ENCODE measurements at places on chromosomes 2 and 18. TPM values are rescaled to one million over a fixed set of nuclear protein-coding genes. Genes with fewer than 3 reads are reported as not detected.
A peak's percentile ranks its signal among the peaks of the same experiment; 100 is the strongest.

The NOSTRIN gene
- 3.1 TPM for total RNA-seq

- DNase-seq, result no peak
These were observed 20.7 kb upstream of the B3GNT7 start for GRCh38 chr2:231374771-231375170.

The CCT7 gene
- total RNA-seq, result 637 TPM

DNA sequence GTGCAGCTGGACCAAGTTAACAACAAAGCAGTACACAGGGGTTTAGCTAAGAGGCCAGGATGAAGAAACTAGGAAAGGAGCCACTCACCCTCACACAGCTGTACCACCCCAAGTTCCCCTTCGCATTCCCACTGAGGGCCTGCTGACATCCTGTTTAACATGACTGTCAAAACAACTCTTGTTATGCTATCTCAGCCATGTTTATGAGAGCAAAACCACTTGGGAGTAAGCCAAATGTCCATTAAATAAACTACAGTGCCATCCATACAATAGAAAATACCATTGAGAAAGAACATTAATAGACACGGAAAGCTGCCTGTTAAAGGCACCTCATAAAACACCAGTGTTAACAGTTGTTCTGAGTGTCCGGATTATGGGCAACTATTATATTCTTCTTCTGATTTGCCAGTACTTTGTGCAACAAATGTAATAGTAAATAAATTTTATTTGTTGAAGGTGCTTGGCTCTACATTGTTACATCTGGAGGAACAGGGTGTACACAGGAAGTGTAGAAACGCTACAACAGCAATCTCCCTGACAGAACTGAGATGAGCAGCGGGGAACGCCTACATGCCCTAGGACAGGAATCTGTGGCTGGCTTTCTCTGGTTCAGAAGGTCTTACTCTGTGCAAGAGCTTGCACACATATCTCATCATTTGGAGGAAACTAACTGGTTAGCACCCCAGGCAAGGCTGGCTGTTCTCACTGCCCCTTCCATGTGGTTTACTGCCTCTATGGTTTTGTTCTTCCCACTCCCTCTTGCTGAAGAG lies 85.6 kb downstream of the EHD3 start:
- no peak for DNase-seq

DNA sequence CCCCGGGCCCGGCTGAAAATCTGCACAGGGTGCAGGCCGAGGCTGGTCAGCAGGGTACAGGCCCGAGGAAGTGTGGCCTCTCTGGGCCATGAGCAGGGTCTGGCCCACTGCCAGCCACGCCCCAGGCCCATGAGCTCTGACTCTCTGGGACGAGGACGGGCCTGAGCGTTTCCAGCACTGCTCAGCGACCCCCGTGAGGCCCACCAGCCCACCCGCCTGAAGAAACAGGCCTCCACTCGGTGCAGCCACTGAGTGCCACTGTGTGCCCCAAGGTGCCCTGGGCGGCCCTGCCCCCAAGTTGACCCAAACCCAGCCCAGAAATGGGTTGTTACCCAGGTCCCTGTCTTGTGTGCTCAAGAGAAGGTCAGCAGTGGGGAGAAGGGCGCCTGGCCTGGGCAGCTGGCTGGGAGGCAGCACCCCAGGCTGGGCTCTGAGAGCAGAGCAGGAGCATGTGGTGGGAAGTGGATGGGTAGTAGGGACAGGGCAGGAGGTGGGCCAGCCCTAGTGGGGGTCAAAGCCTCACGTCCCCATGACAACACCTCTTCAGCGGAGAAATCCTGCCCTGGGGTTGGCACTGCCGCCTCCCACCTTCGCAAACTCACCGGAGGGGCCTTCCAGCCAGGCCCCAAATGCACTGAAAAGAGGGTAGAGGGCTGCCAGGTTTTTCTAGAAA lies 2.1 kb upstream of the SNED1 start:
- DNase-seq, result no peak

The PARD6G gene
- 12.8 TPM for total RNA-seq

DNA sequence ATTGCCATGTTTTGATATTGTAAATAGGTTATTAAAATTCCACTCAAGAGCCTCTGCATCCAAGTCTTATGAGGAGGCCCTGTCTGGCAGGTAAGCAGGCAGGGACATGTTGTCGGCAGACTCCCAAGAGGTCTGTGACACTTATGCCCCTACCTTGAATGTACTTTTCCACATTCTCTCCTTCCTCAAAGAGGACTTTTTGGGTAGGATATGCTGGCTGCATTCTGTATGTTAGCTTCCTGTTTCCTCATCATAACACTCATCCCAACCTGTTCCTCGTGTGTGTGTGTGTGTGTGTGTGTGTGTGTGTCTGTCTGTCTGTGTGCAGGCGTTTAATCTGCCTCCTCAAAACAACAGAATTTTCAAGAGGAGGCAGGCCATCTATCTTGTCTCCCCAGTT lies 75.3 kb downstream of the USP40 start:
- DNase-seq, result no peak

DNA sequence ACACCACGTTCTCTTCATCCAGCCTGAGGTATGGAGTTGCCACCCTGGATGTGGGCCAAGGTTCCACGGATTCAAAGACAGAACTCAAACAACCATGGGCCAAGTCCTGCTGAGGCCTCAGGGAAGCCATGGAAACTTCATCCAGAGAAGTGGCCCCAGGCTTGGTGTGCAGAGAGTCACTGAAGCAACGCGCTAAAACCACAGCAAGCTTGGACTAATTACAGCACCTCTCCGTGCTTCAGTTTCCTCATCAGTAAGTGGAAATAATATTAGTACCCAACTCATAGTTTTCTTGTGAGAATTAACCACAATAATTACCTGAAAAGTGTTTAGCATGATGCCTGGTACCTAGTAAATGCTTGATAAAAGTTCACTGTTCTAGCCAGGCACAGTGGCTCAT lies 19.2 kb upstream of the AP1S3 start:
- DNase-seq, result no peak

The MTA3 gene
- 46.3 TPM for total RNA-seq

The SMC6 gene
- total RNA-seq, result 26.4 TPM

DNA sequence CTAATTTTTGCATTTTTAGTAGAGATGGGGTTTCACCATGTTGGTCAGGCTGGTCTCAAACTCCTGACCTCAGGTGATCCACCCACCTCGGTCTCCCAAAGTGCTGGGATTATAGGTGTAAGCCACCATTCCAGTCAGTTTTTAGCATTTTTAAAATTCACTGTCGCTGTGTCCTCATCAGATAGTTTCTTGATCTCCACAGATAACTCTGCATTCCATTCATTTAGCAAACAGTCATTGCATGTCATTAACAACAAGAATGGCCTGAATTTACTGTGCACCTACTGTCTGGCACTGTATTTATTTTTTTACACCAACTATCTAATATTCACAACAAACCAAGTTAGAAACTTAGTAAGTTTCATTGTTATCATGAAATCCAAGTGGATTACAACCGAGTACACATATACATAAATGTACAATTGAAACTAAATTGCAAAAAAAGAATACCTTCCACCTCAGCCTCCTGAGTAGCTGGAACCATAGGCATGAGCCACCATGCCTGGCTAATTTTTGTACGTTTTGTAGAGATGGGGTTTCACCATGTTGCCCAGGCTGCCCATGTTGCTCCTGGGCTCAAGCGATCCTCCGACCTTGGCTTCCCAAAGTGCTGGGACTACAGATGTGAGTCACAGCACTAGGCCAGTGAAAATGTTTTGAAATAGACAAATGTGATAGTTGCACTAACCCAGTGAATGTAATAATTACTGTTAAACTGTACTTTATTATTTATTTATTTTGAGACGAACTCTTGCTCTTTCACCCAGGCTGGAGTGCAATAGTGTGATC lies 4.3 kb downstream of the MCEE start:
- DNase-seq, result no peak

DNA sequence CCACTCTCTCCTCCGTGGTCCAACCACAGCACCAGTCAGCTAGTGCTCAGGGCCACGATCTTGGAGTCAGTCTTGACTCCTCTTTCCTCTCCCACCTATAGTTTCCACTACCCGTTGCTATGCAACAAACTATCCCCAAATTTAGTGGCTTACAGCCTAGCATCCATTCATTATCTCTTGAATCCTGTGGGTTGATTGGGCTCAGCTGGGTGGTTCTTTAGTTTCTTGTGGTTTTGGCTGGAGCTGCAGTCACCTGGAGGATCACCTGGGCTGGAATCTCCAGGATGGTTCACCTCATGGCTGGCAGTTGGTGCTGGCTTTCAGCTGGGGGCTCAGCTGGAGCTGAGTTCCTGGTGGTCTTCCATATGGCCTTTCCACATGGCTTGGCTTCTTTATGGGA lies 149.9 kb downstream of the ASB1 start:
- DNase-seq, result no peak

DNA sequence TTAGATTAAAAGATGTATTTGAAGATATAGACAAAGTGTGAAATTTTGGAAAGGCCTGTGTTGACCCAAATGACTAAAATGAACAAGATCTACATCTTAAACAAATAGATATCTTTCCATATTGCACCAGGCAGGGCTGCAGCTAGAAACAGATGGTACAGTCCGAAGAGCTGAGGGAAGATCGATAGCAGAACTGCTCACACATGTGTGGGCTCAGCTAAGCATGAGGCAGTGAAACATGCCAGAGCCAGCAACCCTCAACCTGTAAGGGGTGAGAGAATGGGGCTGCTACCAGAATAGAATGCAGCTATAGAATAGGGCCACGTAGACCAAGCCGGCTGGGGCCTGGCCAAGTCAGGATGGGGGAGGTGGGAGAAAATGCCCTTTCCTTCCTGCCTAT lies 87.8 kb downstream of the SLC5A7 start:
- no peak for DNase-seq

DNA sequence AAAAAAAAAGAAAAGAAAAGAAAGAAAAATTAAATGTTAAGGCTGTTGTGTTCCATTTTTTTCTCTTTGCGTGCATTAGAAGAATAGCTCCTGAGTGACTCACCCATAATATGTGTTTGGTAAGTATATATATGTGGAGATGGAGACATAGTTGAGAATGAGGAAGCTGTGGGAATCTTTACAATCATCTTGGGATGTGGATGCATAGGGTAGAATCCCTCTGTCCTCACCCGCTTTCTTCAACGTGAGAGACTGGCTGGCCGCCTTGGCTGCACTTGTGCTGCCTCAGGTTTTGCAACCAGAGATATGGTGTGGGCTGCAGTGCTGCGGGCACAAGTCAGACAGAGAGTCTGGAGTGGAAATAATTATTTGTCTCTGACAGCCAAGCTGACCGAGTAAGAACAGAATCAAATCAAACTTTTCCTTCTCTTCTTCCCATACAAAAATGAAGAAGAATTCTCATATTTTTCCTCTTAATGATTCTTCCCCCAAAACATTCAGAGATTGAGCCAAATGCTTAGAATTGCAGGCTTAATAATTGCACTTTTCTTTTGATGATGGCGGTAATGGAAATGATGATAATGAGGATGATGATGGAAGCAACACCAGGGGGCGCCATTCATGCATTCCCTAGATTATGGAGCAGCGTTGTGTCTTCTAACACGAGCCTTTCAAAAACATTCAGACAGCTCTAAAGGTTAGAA lies 48.5 kb downstream of the SERPINB7 start:
- DNase-seq, result peak; percentile 23

DNA sequence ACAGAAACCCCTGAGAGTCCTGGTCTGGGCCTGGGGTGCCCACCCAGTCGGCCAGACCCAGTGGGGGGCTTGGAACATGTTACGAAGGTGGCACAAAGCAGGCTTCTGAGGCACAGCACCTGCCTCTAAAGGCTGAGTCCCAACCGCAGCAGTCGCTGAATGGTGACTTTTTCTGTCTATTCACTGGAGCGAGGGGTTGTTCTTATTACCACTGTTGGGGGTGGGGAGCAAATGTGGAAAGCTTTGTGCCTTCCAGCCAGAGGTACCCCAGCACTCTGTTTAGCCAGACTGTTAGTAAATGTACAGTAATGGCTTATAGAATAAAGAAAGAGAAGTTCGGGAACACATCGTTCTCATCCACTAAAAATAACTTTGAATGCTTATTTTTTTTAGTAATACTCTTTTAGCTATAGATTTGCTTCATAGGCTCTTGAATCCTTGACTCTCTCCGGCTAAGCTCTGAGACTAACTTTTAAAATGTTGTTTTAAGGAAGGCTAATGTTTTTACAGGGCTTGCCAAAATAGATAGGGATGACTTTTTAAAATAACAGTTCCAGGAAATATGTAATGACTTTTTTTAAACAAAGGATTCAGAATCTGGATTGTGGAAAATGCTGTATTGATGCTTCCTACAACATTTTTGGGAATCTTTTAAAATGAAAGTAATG lies 23.4 kb upstream of the PTPN2 start:
- no peak for DNase-seq

DNA sequence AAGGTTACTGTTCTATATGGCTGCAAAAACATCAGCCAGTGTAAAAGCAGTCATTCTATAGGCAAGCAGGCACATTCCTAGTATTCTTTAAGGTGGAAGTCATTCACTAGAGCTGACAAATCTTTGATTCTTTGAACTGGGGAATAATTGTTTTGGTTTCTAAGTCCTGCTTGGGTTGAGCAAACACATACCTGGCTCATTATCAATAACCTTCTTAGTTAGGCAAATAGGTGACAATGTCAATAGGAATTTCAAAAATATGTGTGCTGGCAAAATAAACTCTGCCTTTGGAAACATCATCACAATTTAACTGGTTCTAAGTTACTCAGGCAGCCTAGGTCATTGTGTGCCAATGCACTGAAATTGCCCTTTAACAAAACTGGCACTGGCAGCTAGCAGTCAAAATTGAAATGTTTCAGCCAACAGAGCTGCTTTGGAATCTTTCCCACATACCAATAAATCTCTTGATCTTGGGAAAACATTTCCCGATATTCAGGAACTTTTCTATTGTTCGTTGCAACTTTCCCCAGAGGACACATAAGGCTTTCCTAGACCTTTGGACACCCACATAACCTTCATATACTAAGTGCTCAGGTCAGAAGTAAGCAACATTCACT lies 402.0 kb upstream of the MMADHC start:
- DNase-seq, result no peak

DNA sequence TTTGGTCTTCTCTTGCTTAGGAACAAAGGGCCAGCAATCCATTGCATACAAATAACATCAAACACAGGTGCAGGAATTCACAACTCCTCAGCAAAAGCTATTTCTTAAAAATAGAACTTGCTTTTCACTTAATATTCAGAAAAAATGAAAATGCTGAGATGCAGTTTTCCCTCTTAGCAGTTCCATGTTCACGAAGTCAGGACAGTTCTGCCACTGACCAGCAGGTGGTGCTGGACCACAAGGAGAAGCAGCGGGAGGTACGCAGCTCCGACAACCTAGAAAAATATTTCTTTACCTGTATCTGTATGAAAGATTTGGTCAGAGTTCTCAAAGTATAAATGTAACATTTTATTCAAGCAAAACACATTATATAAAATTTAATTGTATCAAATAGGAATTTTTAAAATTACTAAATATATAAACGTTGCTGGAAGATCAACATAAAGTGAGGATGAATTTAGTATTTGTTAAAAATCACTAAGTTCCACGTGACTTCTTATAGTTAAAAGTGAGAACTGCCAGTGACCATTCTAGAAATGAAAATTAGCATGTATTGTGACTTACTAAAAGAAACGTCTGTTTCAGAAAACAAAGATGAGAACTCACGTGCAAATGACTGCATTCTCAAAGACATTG lies 48.8 kb downstream of the ADNP2 start:
- DNase-seq, result peak; percentile 66

DNA sequence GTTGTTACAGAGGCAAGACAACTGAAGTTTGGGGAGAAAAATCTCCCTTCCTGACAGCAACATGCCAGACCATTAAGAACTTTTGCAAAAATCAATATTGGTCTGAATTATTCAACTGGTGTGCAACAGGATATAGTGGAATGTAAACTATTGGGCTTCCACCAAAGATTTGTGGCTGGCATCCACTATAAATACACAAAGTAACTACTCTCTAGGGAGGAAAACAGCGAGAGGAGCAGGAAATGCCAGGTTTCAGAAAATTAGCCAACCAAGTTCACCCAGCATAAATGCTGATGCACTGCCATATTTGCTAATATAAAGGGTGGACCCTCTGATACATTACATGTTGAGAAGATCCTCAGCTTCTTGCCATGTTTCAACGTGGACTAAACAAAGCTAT lies 267.6 kb upstream of the LYPD1 start:
- DNase-seq, result no peak

All from HCT116 (cell line).